Stimulated activated CD8-positive, alpha-beta memory T cell treated with anti-CD3 and anti-CD28 coated beads, Interleukin-12 subunit alpha, Interleukin-12 subunit beta, amount 100 ng/mL, for 4 hours (primary cell): ENCODE measurements at places on chromosomes 7 and 10.

- no peak for DNase-seq
These were observed 11.1 kb downstream of the LRRC4 start for GRCh38 chr7:128020159-128020558.

- DNase-seq = no peak
These were observed 46.9 kb upstream of the TRIM8 start for GRCh38 chr10:102597131-102597991.

- no peak for DNase-seq
These were observed 109.5 kb downstream of the ADRA2A start for GRCh38 chr10:111186358-111186757.

DNA sequence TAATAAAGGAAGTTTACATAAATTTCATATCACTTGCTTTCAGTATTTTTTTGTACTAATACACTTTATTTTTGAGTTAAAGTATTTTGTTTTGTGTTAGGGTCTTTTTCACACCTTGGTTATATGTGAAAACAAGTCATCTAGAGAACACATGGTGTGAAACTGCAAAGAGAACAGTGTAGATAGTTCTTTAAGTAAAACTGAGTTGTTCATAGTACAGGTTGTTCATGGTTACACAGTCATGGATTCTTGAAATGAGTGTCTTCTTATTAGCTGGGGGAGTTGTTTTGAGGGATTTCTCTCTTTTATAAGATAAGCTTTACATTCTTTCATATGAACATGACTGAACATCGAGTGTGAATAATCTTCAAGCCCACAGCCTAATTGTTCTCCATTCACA is 244.2 kb downstream of the THSD7A start:
- DNase-seq = no peak

DNA sequence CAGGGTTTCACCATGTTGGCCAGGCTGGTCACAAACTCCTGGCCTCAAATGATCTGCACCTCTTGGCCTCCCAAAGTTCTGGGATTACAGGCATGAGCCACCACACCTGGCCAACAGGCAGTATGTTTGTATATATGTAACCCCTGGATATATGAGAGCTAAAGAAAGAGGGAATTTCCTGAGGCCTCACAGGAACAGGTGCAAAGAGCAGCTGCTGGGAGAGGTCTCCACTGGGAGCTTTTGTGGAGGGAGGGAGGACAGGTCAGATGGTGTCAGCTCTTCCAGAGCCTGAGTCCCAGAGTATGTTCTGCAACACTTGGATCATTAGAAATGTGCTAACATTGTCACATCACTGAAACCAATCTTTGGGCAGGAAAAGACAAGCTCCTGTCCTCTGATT is 110.1 kb upstream of the KIF5B start:
- DNase-seq = no peak

DNA sequence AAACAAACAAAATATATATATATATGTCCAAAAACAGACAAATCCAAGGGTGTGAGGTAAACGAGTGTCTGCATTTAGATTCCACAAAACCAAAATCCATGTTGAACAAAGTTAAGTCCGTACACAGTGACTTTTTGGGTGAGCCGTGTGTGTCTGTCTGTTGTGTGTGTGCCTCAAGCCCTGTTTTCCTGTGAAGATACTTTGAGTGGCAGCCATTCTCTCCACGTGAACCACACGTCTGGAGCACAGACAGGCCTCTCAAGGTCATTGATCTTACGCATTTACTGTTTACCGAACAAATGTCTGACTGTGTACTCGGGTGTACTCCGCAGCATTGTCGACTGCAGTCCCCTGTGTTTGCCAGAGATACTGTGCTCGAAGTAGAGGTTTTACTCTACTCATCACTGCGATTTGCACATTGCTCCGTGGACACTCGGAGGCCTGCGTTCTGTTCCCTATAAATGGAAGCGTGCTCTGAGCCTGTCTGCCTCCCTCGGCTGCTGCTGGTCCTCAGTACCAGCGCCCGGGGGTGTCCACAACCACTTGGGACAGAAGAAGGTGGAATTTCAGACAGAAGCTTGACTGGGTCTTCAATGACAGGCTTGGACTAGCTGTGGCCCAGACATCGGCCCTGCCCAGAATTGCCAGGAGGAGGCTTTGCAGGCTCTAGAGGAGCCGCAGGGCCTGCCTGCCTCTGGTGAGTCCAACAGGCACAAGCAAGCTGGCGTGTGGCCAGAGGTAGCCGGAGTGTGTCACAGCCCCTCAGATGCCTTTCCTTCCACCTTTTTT is 22.1 kb downstream of the CYP17A1 start:
- no peak for DNase-seq

- no peak for DNase-seq
These were observed 18.2 kb upstream of the C10orf53 start for GRCh38 chr10:49661140-49661856.

- no peak for DNase-seq
These were observed 357.6 kb upstream of the PCDH15 start for GRCh38 chr10:55158633-55159032.

DNA sequence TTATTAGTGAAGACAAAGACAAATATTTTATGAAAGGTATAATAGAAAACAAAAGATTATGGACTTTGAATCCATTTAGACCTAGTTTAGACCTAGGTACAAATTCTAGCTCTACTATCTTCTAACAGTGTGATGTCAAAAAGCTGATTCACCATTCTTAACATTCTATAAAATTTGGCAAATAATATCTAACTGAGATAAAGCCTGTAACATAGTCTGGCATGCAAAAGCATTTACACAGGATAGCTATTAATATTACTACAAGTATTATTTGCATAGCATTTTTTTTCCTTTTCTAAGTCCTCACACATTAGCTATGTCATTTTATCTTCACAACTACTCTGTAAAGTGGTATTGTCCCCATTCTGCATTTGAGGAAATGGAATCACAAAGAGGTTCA is 179.6 kb upstream of the LRRTM3 start:
- DNase-seq = no peak

- DNase-seq = no peak
These were observed 31.3 kb downstream of the GNAT3 start for GRCh38 chr7:80480566-80480965.
